PC-3 (cell line): ENCODE measurements at places on chromosomes 16 and 17.

- no peak for DNase-seq
Observed at GRCh38 chr16:47861999-47862398, 293.8 kb downstream of the ABCC12 start.

GRCh38 chr16:79171504-79171903 lies 429.0 kb downstream of the MAF start:
- DNase-seq = no peak

DNA sequence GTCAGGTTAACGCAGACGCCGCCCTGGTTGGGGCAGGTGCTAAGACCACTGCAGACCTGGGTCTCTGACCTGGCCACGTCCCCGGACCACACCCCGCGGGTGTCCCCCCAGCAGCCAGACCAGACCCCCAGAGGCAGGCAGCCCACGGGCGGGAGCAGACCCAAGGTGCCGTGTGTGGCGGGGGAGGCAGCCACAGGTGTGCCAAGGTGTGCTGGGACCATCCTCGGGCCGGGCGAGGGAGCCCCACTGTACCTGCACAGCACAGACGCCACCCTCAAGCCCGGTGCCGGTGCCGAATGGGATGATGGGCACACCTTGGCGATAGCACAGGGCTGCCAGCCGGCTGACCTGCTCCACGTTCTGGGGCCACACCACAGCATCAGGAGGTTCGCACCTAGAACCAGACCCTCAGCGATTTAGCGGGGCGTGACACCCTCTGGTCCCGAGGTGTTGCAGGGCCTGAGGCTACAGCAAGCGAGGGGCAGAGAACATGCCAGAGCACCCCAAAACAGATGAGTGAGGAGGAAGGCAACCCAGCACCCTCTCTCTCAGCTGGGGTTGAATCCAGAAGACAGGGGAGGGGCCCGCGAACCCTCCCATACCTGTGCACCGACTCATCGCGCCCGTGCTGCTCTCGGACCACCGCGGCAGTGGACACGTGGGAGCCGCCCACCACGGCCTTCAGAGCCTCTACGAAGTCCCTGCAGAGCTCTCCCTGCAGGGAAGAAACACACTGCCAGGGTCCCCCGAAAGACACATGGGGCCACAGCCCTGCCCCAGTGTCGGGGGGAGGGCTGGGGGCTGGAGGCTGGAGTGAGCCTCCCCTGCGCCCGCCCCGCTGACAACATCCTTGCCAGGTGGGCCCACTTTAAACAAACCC lies 1.4 kb downstream of the LDHD start:
- no peak for DNase-seq

DNA sequence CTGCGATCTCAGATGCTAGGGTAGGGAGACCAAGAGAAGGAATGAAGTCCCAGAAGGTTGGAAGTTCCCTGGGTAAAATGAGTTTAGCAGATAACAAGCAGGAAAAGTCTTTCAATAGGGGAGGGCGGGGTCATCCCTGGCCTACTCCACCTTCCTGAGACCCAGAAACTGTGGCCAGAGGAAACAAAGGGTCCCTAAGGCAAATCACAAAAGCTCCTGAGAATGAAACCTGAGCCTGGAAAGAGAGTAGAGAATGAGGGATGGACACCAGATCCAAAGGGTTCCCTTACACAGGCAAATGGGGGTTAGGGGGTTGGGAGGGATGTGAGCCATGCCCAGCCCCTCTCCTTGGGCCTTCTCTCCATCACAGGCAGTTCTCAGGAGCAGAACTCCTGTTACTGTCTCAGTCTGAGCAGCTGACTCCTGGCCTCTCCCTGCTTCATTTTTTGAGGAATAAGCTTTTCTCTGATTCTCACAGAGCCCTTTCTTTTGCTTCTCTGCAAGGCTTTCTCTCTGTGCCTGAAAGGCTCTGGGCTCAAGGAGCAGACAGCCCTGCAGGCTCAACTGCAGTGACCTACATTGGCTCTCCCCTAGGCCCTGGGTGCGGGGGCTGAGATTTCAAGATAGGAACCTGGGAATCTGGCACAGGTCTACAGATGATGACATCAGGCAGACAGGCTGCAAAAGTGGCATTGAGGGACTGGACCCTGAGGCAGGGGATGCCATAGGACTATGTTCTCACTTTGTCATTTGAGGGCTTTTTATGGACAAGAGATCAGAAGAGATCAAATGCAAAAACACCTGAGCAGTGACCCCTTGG lies 9.8 kb upstream of the NR1D1 start:
- no peak for DNase-seq

DNA sequence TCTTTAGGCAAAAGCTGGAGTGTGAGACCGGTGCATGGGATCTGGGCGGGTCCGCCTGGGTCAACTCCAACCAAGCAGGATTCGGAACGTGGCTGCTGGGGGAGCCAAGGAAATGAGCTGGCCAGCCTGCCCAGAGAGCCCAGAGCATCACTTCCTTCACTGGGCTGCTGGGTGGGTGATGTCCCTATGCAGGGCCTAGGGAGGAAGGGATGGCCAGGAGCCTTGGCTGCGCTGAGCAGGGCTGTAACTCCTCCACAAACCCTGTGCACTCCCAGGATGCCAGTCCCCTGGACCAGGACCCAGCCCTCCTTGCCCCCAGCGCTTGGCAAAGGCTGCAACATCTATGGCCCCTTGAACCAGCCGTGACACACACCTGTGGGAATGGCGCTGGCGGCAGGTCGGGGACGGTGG lies 138.4 kb downstream of the RAB11FIP4 start:
- no peak for DNase-seq
